ENCODE measurements at places on chromosomes 7 and 10. TPM values are rescaled to one million over a fixed set of nuclear protein-coding genes. Genes with fewer than 3 reads are reported as not detected.

The ADAM8 gene
- 16.6 TPM for total RNA-seq

The NME8 gene
- 0.44 TPM for total RNA-seq

The FXYD4 gene
- 109 TPM for total RNA-seq

The NAT16 gene
- not detected for total RNA-seq

The MMP21 gene
- 0.13 TPM for total RNA-seq

The HYAL4 gene
- not detected for total RNA-seq

DNA sequence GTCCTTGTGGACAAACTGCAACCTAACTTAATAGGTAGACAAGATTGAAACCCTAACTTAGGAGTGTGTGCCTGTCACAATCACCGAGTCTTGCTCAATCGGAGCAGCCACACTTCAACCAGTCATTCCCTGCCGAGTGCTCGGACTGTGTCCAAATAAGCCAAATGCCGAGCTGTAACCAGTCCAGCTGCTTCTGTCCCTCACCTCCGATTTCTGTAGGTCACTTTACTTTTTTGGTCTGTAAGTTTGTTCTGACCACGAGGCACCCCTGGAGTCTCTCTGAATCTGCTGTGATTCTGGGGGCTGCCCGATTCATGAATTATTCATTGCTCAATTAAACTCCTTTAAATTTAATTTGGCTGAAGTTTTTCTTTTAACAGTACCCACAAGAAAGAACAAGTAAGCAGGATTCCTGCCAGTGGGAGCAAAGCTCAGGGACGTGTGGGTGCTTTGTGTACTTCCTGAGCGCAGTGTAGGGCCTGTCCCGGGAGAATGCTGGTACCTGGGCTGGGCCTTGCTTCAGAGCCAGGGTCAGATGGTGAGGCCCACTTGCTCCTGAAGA lies 140.1 kb downstream of the ACTR3B start:
- no peak for DNase-seq

DNA sequence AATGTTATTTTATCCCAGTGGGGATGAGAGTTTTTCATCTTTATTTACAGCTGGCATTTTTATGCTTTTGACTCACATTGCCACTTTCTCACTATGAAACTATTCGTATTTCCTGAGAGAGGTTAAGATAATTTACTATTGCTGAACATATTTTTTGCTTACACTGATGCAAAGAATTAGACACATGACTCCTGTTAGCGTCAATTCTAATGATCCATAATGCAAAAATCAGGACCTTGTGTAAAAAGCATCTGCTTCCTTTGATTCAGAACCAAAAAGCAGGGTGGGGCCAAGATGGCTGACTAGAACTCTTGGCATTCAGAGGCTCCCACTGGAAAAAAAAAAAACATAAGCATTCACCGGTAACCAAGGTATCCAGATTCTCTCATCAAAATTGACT lies 464.8 kb downstream of the SEMA3D start:
- DNase-seq, result no peak

GRCh38 chr10:88981435-88981834 lies 9.2 kb upstream of the FAS start:
- no peak for DNase-seq

GRCh38 chr10:133151543-133151972 lies 8.5 kb upstream of the KNDC1 start:
- no peak for DNase-seq

DNA sequence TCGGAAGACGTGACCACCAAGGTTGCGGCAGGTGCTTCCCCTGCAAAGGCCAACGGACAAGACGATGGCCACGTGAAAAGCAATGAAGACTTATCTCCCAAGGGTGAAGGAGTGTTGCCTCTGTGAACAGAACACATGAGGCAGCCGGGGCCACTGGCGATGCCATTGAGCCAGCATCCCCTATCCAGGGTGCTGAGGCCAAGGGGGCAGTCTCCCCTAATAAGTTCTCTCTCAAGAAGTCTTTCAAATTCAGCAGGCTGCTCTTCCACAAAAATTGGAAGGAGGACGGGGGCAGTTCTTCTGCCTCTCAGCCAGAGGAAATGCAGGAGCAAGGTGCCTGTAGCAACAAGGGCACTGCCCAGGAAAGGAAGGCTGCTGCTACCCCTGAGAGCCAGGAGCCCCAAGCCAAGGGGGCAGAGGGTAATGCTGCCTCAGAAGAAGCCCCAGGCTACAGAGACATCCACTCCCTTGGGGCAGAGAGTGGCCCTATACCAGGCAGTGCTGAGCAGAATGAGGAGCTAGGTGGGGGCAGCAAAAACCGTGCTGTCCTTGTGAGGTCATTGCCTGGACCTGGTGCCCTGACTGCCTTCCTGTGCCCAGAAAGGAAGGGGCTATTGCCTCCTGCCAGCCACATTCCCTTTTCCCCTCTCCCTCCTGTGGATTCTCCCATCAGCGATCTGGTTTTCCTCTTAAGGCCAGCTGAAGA lies 17.3 kb downstream of the NT5C2 start:
- DNase-seq, result no peak

GRCh38 chr7:18294411-18294810 lies 201.1 kb upstream of the HDAC9 start:
- peak; percentile 13 for DNase-seq

DNA sequence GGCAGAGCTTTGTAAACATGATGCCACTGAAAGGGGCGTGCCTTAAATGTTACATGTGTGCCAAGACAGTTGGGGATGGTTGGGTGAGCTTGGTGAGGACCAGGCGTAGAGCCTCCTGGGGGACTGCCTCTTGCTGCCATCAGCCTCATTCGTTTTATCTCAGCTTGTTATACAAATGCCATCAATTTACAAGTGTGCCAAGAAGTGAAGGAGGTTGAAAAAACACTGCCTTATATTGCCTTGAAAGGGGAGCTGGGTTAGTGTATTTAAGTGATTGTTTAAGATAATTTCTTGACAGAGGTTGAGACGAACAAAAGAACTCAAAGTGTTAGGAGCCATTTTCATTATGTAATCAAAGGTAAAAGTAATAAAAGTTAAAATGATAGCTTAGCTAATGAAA lies 354.7 kb downstream of the PHTF2 start:
- no peak for DNase-seq

DNA sequence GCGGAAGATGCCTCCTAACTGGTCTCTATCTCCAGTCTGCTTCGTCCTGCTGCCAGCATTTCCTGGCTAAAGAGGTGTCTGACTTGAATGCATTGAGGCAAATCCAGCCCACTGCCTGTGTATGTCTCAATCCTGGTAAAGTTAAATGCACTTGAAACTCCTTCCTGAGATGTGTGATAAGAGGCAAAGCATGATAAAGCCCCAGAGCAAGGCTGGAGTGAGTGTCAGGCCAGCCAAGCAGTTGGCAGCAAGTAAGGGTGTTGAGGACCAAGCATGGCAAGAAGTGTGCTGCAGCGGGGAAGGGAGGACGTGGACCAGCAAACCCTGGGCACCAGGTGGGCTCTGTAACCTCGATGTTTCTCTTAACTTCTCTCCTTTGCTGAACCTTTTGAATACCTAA lies 29.1 kb downstream of the LRRC18 start:
- DNase-seq, result no peak

- peak; percentile 71 for DNase-seq
Observed at GRCh38 chr7:73647725-73648592, 19.7 kb upstream of the VPS37D start.

GRCh38 chr10:1545524-1545923 lies 191.8 kb downstream of the ADARB2 start:
- no peak for DNase-seq

- DNase-seq, result no peak
Observed at GRCh38 chr7:43535031-43535451, 47.9 kb upstream of the STK17A start.

DNA sequence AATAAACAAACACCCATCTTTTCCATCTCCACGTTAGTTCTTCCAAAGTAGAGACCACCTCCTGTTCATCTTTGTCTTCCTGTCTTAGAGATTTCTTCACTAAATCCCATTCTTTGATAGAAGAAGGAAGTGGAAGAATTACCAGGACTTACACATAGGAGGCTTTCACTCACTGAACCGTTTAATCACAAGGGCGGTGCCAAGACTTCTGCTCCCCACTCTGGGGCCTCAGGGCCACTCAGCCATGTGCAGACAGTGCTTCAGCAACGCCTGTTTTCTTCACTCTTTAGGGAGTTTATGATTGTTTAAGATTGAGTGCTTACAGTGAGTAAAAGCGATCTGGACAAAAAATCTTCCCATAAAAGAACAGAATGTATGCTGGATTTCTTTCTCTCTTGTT lies 63.9 kb upstream of the SORCS3 start:
- no peak for DNase-seq

GRCh38 chr10:48390558-48390871 lies 84.0 kb downstream of the MAPK8 start:
- DNase-seq, result no peak

Measured in kidney (tissue), 22 donors.